ENCODE measurements at places on chromosomes 7 and 10.

DNA sequence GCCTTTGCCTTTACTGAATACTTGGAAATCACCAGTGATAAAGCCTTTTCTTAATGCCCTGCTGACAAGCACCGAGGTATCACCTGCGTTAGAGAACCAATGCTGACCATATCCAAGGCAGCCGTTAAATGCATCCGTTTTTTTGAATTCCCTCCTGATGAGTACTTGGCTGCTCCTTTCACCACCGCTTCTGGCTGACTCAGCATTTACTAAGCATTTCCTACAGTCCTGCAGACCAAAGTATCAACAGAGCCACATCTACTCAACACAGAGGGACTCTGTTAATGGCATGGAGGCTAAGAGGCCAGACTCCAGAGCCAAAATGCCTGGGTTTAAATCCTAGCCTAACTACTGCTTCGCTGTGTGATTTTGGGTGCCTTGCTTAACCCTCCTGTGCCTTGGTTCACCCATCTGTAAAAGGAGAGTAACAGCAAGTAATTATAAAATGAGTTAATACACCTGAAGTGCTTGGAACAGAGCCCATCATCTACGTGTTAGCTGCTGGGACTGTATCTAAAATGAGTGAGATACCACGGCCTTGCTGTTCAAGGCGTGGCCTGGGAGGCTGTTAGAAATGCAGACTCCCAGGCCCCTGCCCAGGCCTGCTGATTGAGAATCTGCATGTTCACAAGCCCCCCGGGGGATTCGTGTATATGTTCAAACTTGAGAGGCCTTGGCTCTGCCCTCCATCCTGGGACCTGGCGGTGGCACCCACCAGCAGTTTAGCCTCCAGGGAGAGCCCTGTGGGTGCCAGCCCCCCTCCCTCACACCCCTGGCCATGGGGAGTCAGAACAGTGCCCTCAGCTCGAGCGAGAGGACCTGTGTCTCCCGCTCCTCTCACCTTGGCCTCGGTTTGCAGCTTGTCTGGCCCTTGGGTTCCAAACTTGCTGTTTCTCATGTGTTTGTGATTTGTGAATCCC, 30.8 kb upstream of the EFCAB10 start:
- no peak for DNase-seq

DNA sequence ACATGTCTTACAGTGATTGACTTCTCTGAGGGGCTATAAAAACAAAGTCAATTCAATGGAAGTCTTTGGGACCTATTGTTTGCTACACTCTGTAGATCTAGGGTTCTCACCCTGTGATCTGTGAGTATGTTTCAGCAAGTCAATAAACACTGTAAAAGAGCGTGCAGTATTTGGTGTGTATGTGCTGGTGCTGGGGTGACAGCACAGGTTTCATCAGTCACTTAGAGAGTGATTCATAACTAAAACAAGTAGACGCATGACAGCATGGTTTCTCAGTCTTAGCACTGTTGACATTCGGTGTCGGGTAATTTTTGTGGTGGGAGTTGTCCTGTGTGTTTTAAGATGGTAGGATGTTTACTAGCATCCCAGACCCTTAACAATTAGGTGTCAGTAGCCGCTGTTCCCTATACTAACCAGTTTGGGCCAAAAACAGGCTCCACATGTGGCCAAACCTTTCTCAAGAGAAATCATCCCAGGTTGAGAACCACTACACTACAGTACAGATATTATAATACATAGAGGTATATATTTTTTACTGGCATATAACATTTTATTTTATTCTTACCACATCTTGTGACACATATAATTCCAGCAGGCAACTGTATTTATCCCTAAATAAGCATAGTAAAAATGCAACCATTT, 411.8 kb downstream of the ARL4A start:
- DNase-seq: no peak

DNA sequence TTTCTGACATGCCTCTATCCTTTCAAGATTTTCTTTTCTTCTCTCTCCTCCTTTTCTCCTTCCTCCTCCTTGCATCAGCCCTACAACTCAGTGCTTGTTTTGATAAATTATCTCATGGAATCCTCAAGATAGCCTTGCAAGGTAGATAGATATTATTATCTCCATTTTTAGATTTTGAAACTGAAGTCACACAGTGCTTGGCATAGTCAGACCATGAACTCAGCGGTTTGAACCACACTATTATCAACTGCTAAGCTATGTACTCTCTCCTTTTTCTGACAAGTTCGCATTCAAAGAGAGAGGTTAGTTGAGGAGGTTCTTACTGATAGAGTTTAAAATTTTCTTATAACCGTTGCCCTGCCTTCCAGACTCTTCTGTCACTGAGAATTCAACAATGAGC, 79.1 kb downstream of the SUGCT start:
- DNase-seq: no peak

DNA sequence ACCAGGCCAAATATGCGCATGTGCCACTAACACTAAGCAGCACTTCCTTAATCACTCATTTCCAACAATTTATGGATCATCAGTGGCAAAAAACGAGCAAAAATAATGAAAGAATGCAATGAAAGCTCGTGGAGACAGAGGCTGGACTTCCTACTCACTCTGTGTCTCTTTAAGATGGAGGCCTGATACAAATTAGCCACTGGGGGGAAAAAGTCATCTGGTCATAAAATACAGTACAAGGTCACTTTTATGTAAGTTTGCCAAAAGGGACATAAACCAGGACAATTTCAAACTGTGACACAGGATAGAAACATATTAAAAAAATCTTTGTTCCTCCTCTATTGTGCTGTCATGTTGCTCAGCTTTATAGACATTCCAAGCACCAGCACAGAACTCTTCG, 101.7 kb downstream of the LMBR1 start:
- no peak for DNase-seq

GRCh38 chr7:149558149-149558861, 60.7 kb upstream of the ZNF746 start:
- DNase-seq: no peak

DNA sequence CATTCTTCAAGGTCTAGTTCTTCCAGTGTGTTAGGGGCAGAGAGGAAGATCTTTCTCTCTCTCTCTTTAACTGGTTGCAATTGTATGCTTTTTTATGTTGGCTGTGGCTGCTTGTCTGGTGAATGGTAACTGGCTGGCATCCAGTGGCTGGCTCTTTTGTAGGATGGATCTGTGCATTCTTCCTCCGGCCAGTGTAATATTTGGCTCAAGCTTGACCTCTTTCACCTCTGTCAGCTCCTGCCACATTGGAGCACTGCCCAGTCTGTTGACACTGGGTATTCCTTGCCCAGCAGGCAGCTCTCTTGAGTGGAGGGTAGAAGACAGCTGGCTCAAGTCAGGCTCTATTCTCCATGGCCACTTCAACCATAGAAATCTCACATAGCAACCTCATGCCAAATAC, 528.3 kb downstream of the PHTF2 start:
- no peak for DNase-seq

DNA sequence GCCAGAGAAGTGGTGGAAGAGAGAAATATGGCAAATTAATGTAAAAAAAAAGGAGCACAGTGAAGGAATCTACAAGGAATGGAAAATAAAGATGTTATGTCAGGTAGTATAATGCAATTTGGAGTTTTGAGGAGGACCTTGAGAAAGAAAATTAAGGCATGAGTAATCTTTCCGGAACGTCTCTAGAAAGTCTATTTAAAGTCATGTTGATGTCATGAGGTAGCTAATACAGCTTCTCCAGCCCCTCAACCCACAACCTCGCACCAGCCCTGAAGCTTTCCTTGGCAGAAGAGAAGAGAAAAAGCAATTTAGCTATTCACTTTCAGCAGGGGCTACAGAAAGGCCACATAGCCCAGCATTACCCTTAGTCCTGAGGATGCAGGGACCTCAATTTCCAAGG, 22.5 kb downstream of the TRDMT1 start:
- DNase-seq: no peak

- no peak for DNase-seq
Measured at GRCh38 chr7:80848841-80849240, 70.0 kb downstream of the SEMA3C start.

- no peak for DNase-seq
Measured at GRCh38 chr7:94059746-94060145, 55.6 kb upstream of the BET1 start.

GRCh38 chr10:120455606-120456005, 1.4 kb upstream of the PLPP4 start:
- no peak for DNase-seq

DNA sequence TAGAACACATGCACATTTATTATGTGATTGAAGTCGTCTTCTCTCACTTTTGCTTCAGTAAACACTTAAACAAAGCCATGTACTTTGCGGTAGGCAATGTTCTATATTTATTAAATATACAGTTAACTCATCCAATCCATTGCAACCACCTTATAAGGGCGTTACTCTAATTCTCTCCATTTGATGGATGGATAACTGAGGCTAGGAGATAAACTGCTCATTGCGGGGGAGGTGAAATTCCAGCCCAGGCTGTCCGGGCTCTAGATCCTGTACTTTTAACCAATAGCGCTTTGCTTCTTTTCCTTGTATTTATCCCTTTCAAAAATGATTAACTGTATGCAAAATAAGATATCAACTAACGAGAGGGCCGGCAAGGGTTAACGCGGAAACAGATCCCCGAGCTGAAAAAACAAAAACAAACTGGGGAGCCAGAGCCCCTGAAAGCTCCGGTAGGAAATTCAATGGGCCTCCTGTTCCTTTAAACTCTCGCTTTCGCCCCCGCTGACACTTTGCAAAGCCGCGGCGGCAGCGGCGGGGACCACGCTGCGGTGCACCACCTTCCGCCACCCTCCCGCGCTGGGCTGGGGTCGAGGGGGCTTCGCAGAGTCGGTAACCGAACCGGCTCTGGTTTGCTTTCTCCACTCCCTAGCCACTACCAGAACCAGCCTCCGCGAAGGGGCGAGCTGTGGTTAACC, 1.0 kb upstream of the PLXDC2 start:
- DNase-seq: no peak

- no peak for DNase-seq
Measured at GRCh38 chr10:24545585-24545984, 178.1 kb downstream of the ARHGAP21 start.

- DNase-seq: no peak
Measured at GRCh38 chr7:3880228-3880987, 579.4 kb downstream of the SDK1 start.

GRCh38 chr10:102648889-102649796, 4.9 kb downstream of the TRIM8 start:
- no peak for DNase-seq

DNA sequence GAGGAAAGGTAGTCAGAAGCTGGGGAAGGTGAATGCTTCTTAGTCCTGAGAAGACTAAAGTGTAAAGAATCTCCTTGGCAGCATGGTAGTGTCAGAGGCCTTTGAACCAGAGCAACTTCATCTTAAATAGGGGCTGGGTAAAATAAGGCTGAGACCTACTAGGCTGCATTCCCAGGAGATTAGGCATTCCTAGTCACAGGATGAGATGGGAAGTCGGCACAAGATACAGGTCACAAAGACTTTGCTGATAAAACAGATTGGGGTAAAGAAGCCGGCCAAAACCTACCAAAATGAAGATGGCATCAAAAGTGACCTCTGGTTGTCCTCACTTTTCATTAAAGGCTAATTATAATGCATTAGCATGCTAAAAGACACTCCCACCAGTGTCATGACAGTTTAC, 351.6 kb downstream of the LRRTM3 start:
- DNase-seq: no peak

DNA sequence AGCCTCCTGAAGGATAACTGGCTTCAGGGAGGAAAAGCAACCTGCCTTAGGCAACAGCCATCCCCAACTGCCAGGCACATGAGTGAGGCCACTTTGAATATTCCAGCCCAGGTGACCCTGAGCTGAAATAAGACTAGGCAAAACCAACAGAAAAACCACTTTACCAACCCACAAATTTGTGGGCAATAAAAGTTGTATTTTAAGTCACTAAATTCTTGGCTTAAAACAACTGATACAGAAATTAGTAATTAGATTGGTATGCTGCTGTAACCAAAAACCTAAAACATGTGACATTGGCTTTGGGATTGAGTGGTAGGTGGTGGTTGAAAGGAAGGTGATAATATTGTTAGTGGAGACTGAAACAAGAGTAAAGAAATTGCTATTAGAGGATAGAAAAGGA, 39.9 kb downstream of the ABCB4 start:
- no peak for DNase-seq

DNA sequence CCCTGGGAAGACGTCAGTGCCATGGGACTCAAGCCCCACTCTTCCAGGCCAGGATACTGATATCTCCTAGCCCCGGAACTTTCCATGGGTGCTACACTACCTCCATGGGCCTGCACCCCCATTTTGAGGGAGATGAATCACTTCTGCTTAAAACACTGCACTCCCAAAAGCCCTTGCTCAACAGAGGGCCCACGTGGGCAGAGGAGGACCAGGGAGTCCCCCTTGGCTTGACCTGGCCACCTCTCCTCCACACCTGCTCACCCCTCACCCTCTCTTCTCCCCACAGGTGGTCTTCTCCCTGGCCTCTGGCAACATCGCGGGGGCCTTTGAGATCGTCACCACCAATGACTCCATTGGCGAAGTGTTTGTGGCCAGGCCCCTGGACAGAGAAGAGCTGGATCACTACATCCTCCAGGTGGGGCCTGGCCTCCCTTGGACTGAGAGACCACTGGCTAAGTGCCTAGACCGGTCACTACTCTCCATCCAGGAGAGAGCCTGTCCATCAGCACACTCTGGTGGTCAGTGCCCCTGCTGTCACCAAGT, 19.9 kb upstream of the C10orf105 start:
- DNase-seq: no peak

GRCh38 chr7:139820089-139820488, 9.0 kb upstream of the TBXAS1 start:
- DNase-seq: no peak

DNA sequence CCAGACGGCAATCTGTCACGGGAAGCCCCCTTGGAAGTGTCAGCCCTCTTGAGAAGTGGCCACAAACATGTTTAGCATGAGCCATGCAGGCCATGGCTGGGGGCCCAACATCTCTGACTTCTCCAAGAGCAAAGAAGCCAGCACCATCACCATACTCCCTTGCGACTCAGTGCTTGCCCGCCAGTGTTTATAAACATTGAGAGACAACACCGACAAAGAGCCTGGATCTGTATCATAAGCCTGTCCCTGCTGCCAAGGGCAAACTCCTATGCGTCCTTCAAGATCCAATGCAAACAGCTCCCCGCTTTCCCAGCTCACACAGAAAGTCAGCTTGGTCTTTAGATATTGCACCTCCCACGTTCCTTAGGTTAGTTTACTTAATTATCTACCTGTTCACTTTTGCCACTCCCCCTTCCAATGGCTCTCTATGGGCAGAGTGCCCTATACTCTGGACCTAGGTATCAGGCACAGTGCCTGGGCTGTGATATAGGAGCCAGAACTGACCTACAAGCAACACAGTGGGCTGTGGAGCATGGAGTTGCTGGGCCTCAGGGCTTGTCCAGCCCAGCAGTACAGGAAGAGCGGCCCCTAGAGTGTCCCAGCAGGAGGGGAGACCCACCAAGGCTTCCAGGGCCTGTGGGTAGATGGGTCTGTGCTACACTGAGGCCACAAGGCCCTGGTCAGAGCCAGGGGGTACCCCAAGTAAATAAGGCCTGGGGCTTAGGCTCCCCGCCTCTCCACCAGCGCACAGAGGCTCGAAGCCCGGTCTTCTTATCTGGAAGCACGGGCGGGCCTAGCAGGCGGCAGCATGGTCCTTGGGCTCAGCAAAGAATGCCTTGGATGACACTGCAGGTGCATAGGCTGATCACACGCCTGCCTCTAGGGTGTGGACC, 37.7 kb downstream of the CAMK2B start:
- no peak for DNase-seq
